Karpas-422 (cell line): ENCODE measurements at places on chromosomes 4 and X. TPM values are rescaled to one million over a fixed set of nuclear protein-coding genes. Genes with fewer than 3 reads are reported as not detected.

GRCh38 chr4:45438047-45438446, 685.8 kb downstream of the GABRG1 start:
- DNase-seq: no peak
- H3K27me3 ChIP-seq: no peaks in the 10 kb centered on the region
- no peaks in the 10 kb centered on the region for H3K4me1 ChIP-seq
- H3K27ac ChIP-seq: no peak overlapping the region
- H3K36me3 ChIP-seq: no peaks in the 10 kb centered on the region
- no peak overlapping the region for H3K4me3 ChIP-seq

DNA sequence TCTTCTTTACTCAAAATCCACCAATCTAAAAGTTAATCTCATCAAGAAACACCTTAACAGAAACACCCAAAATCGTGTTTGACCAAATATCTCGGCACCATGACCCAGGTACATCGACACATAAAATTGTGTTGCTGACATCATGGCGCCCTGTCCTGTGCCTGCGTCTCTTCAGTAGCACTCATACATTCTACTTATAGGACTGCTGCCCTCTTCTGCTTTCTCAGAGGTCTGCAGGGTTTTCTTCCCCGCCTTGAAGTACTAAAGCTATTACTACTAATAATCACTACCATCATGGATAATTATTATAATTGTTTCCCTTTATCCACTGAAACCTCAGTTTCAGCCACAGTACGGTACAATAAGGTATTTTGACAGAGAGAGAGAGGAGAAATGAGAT, 1403.1 kb upstream of the TENM3 start:
- H3K4me1 ChIP-seq: no peaks in the 10 kb centered on the region
- no peaks in the 10 kb centered on the region for H3K27me3 ChIP-seq
- no peak overlapping the region for H3K4me3 ChIP-seq
- H3K27ac ChIP-seq: no peak overlapping the region

DNA sequence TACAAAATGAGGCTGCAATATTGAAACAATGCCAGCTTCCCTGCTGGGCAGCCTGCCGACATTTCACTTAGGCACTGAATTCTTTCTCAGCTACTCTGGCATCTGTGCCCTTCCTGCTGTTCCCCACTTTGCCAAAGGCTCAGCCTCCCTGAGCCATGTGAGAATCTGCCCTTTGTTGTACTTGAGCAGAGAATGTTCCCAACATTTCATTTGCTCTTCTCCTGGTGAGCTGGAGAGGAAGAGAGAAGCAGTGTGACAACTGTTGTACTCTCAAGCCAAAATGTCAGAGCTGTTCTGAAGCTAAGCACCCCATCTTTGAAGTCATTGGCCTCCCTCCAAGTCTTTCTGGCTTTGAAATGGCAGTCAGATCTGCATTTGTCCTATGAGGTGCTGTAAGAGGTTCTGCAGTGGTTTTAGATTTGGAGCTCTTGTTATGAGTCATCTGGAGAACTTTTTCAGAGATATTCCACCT, 32.5 kb downstream of the LANCL3 start:
- H3K36me3 ChIP-seq: no peaks in the 10 kb centered on the region
- H3K4me1 ChIP-seq: no peaks in the 10 kb centered on the region
- no peak overlapping the region for H3K4me3 ChIP-seq
- no peaks in the 10 kb centered on the region for H3K27me3 ChIP-seq

- no peak overlapping the region for H3K27ac ChIP-seq
- H3K36me3 ChIP-seq: peaks cover 55% of the 10 kb centered on the region
- DNase-seq: no peak
- H3K27me3 ChIP-seq: no peaks in the 10 kb centered on the region
- H3K4me3 ChIP-seq: no peak overlapping the region
- peaks cover 6% of the 10 kb centered on the region for H3K4me1 ChIP-seq
These were observed 7.4 kb downstream of the PLCXD1 start for GRCh38 chrX:288561-288991.

DNA sequence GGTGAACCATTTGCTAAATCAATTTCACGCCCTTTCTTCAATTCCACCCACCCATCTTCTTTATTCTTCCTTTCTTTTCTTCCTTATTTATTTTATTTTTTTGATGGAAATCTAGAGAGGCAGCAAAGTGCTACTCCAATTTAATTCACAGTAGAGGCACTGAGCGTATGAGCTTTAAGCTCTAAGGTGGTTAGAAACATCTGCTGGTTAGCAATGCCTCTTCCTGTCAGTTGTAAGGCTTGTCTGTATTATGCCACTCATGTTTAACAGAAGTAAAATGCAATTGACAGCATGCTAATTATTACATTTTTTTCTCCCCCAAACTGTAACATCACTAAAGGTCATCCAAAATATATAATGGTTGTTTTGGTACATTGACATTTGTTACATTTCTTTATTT, 103.8 kb downstream of the EPHA5 start:
- no peak overlapping the region for H3K27ac ChIP-seq
- no peaks in the 10 kb centered on the region for H3K4me1 ChIP-seq
- H3K4me3 ChIP-seq: no peak overlapping the region
- no peaks in the 10 kb centered on the region for H3K36me3 ChIP-seq
- no peaks in the 10 kb centered on the region for H3K27me3 ChIP-seq
- no peak for DNase-seq

DNA sequence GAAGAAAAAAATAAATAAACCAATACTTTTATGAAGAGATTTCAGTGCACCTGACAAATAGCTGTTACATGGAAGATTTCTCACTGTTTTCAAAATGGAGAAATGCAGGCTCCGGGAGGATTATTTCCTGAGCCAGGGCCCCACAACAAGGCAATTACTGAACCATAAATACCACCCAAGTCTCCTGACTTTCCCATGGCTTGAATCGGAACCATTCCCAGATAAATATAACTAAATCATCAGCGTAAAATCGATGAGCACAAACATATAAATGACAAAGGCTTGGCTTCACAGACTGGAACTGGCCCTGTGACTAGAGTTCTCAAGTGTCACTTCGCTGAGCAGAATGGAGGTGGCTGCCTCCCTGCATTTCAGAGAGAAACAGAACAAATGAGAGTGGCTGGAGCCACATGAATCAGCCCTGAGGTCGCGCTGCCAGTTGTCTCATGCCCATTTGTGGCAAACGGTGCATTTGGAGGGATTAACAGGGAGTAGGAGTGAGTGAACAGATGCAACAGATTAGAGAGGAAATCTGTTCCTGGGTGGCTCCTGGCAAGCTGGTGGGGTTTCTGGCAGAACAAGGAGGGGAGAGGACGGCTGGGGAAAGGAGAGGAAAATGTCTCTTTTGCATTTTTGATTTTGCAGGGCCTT, 57.3 kb upstream of the STIM2 start:
- peaks cover 25% of the 10 kb centered on the region for H3K4me1 ChIP-seq
- H3K36me3 ChIP-seq: no peaks in the 10 kb centered on the region
- no peaks in the 10 kb centered on the region for H3K27me3 ChIP-seq
- no peak overlapping the region for H3K4me3 ChIP-seq
- DNase-seq: no peak

- no peak overlapping the region for H3K27ac ChIP-seq
- DNase-seq: no peak
- H3K4me1 ChIP-seq: no peaks in the 10 kb centered on the region
- H3K27me3 ChIP-seq: no peaks in the 10 kb centered on the region
- H3K36me3 ChIP-seq: peaks cover 47% of the 10 kb centered on the region
- no peak overlapping the region for H3K4me3 ChIP-seq
These were observed 68.0 kb upstream of the TLR2 start for GRCh38 chr4:153616006-153616555.

- no peaks in the 10 kb centered on the region for H3K27me3 ChIP-seq
- no peak overlapping the region for H3K4me3 ChIP-seq
- H3K4me1 ChIP-seq: peaks cover 48% of the 10 kb centered on the region
These were observed 29.3 kb downstream of the RAP1GDS1 start for GRCh38 chr4:98290511-98290910.

GRCh38 chrX:11967986-11968869, 170.0 kb upstream of the FRMPD4 start:
- no peak overlapping the region for H3K27ac ChIP-seq
- no peaks in the 10 kb centered on the region for H3K4me1 ChIP-seq
- H3K4me3 ChIP-seq: no peak overlapping the region
- H3K36me3 ChIP-seq: no peaks in the 10 kb centered on the region

DNA sequence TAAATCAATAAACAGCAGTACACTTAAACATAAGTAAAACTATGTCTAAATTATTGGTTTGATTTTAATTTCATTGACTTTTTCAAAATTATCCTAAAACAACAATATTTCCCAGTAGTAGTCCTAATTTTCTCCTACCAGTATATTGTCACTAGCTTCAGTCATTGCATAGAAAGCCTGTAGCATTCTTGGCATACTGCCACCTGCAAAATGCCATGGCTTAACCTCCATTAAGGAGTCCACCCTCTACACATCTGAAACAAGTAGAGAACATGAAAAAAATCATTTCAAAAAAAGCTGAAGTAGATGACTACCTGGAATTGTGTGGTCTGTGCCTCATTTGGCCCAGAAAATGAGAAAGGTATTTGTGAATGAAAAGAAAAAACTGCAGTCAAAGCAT, 348.5 kb downstream of the INPP4B start:
- no peak overlapping the region for H3K4me3 ChIP-seq
- DNase-seq: no peak
- no peak overlapping the region for H3K27ac ChIP-seq
- no peaks in the 10 kb centered on the region for H3K36me3 ChIP-seq
- H3K4me1 ChIP-seq: no peaks in the 10 kb centered on the region
- H3K27me3 ChIP-seq: no peaks in the 10 kb centered on the region

DNA sequence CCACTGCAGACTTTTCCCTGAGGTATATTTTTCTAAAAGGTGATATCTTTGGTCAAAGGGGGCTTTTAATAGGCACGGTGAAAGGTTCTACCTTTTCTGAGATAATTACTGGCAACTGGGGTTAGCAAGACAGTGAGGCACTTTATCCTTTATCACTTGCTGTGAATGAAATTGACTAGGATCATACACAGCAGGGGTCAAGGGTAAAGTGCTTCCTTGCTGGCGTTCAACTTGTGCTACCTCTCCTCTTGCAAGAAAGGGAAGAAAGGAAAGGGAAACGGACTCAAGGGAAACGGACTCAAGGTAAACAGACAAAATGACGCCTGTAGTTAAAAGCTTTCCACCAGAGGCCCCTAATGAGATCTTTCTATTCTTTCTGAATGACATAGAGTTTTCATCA, 78.6 kb upstream of the RAPGEF2 start:
- no peaks in the 10 kb centered on the region for H3K36me3 ChIP-seq
- H3K4me1 ChIP-seq: no peaks in the 10 kb centered on the region
- no peak overlapping the region for H3K4me3 ChIP-seq
- no peaks in the 10 kb centered on the region for H3K27me3 ChIP-seq
- no peak for DNase-seq

DNA sequence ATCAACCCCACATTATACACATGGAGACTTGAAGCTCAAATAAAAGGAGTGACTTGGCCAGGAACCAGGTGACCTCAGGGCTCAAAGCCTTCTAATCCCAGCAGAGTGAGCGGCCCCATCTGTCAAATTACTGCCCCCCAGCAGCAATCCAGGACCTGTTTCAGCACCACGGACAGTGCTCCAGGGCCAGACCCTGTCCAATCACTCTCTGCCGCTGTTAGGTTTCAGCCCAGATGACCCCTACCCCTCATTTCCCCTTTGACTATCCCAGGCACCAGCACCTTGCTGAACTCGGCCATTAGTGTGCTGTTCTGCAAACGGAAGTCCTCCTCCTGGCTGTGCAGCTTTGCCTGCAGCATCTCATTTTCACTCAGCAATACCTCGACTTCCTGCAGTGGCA, 5.1 kb downstream of the GRIPAP1 start:
- H3K27me3 ChIP-seq: no peaks in the 10 kb centered on the region
- peak; percentile 47 for DNase-seq
- no peak overlapping the region for H3K4me3 ChIP-seq
- H3K27ac ChIP-seq: no peak overlapping the region

DNA sequence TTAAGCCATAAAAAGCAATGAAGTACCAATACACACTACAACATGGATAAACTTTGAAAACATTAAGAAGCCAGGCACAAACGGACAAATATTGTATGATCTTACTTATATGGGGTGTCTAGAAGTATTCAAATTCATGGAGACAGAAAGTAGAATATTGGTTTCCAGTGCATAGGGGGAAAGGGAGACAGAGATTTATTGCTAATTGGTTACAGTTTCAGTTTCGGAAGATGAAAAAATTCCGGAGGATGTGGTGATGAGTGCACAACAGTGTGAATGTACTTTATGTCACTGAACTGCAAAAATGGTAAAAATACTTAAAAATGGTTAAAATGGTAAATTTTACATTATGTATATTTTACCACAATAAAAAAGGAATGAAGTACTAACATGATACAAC, 5.1 kb upstream of the PRDX4 start:
- H3K36me3 ChIP-seq: no peaks in the 10 kb centered on the region
- H3K27me3 ChIP-seq: no peaks in the 10 kb centered on the region
- H3K4me1 ChIP-seq: peaks cover 40% of the 10 kb centered on the region
- no peak overlapping the region for H3K4me3 ChIP-seq

- H3K4me1 ChIP-seq: no peaks in the 10 kb centered on the region
- DNase-seq: no peak
- no peaks in the 10 kb centered on the region for H3K27me3 ChIP-seq
- H3K27ac ChIP-seq: no peak overlapping the region
- H3K4me3 ChIP-seq: no peak overlapping the region
These were observed 32.2 kb downstream of the TFDP3 start for GRCh38 chrX:133185938-133186337.

DNA sequence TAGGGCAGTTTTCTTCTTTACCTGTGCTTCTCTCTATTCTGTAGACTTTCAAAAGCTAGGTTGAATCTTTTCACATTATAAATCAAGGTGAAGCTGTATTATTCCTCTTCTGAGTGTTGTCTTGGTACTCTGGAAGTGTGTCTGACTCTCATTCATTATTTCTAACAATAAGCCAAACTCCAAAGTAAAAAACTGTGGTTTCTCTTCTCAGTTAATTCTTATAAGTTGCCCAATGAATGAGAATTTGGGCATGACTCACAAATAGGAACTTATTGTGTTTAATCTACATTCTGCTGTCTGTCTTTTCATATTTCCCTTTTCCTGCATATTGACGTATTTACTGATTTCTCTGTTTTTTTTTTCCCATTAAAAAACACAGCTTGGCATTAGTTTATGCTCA, 714.5 kb downstream of the CCSER1 start:
- no peak for DNase-seq
- no peaks in the 10 kb centered on the region for H3K4me1 ChIP-seq
- H3K27ac ChIP-seq: no peak overlapping the region
- no peak overlapping the region for H3K4me3 ChIP-seq
- H3K27me3 ChIP-seq: no peaks in the 10 kb centered on the region

COMMD8 gene
- total RNA-seq: 25.4 and 94.5 TPM in 2 replicates

SLC6A14 gene
- not detected in 2 replicates for total RNA-seq

CD38 gene
- total RNA-seq: 3.6 and 12.1 TPM in 2 replicates

CYTL1 gene
- not detected in 2 replicates for total RNA-seq

MAGEB17 gene
- not detected in 2 replicates for total RNA-seq

PCDH10 gene
- not detected in 2 replicates for total RNA-seq

CPE gene
- not detected in 2 replicates for total RNA-seq

NXF2B gene
- total RNA-seq: not detected in 2 replicates

AMTN gene
- total RNA-seq: not detected in 2 replicates

IBSP gene
- total RNA-seq: not detected in 2 replicates

RRAGB gene
- 10.4 and 12.0 TPM in 2 replicates for total RNA-seq

CFAP47 gene
- total RNA-seq: 0.22 TPM in 1 of 2 replicates, not detected in the other
